Pancreas (tissue), 10 donors: ENCODE measurements at places on chromosomes 3 and 15. TPM values are rescaled to one million over a fixed set of nuclear protein-coding genes. Genes with fewer than 3 reads are reported as not detected.

DNA sequence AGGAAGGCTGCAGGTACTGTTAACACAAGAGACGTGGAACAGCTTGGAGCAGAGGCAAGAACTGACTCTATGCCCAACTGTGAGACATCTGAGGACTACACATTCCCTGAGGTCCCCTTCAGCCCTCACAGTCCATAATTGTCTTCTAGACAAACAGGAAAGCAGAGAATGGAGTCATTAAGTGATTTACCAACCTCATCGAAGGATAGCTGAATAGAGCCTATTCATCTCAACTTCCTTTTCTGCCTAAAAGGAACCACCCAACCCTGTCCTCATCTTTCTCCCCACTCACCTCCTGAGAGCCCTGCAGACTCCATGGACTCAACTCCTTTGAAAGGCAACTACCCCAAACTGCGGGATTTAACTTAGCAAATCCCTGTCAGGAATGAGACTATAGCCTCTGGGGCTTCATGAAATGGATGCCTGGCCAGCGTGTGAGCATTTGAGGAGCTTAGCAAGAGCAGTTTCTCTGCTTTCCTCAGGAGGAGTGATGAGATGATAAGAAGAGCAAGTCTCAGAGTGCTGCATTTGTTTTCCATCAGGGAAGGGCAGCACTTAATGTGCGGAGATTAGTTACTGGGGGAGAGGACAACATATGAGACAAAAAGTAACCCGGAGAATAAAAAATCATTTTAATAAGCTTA, 61.5 kb upstream of the FILIP1L start:
- no peak overlapping the region for H3K4me3 ChIP-seq
- H3K27me3 ChIP-seq = no peaks in the 10 kb centered on the region
- H3K36me3 ChIP-seq = peaks cover 6% of the 10 kb centered on the region
- no peaks in the 10 kb centered on the region for H3K4me1 ChIP-seq
- DNase-seq = no peak

DNA sequence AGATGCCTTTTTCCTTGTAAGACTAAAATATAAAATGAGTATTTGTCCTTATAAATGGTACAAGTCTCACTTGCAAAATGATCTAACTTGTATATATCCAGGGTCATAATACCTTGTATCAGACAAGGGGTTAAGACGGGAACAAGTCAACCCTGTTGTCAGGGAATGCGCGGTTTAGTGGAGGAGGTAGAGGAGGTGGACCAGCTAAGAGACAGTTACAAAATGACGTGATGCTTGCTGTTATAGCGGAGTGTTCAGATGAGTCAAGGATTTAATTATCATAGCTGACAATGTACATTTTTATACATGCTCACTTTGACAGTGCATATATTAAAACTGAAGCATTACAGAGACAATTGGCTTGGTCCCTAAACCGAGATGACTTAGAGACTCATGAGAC, 26.8 kb upstream of the KLHL25 start:
- no peaks in the 10 kb centered on the region for H3K27me3 ChIP-seq
- no peaks in the 10 kb centered on the region for H3K4me1 ChIP-seq
- no peak overlapping the region for H3K27ac ChIP-seq
- H3K36me3 ChIP-seq = no peaks in the 10 kb centered on the region
- DNase-seq = no peak

DNA sequence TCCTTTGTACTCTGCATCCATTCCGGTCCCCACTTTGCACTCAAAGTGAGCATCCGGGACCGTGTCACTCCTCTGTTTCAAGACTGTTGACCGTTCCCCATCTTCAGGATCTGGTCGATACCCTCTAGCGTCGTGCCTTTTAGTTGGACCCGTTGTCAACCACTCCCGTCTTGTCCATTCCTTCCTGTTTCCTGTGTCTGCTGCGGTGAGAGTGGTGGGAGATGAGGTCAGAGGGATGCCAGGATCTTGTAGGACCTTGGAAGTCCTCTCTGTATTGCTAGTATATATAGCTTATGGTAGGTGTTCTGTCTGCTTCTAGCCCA, 624 bp downstream of the BRK1 start:
- DNase-seq = no peak
- H3K27me3 ChIP-seq = no peaks in the 10 kb centered on the region
- H3K4me3 ChIP-seq = peak overlapping the region; percentile 70
- H3K36me3 ChIP-seq = no peaks in the 10 kb centered on the region

The WDR72 gene
- total RNA-seq = 3.1 TPM

The CTXN2 gene
- total RNA-seq = 0.06 TPM

The TMCO5A gene
- not detected for total RNA-seq
